Activated naive CD4-positive, alpha-beta T cell treated with Interleukin-2 at 50 U/mL for 16 hours (primary cell): ENCODE measurements at places on chromosomes 16 and 17.

GRCh38 chr17:41891135-41892020 is 26.2 kb upstream of the KLHL11 start:
- no peak for DNase-seq

GRCh38 chr17:62821189-62822079 is 13.3 kb upstream of the MARCHF10 start:
- no peak for DNase-seq

DNA sequence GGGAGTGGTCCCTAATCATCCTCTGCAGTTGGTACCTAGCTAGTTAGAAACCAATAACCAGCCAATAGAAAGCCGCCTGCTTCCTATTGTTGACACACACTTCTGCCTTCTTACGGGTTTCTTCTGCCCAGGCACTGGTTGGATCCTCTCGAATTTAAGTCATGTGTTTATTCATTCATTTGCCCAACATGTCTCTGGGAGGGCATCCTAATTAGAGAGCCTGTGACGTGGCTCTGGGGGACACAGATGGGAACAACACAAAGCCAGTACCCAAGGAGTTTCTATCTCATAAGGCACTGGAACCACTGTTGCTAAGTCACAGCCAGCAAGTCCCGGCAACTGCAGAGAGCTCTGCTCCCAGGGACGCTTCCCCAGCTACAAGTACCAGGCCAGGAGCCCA is 300.7 kb upstream of the TNRC6C start:
- no peak for DNase-seq

DNA sequence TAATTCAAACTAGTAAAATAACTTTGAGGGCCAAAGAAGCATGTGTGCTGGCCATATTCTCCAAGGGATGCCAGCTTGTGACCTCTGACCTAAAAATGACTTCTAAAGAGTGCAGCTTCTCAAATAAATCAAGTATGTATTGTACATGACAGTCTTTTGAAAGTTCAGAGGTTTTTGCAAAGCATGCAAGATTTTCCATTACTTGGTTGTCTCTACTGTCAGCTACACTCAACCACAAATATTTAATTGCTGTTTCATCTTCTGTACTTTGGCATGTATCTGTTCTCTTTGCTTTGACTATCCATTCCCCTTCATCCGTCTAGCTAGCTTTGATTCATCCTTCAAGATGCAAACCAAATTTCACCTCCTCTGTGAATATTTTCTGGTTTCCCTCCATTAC is 121.9 kb upstream of the HS3ST2 start:
- DNase-seq = no peak

- no peak for DNase-seq
These were observed 9.7 kb downstream of the IGFBP4 start for GRCh38 chr17:40452921-40453378.

GRCh38 chr17:40399185-40399584 is 18.5 kb downstream of the TOP2A start:
- DNase-seq = no peak

- no peak for DNase-seq
These were observed 1.6 kb upstream of the PKMYT1 start for GRCh38 chr16:2981899-2982250.

- no peak for DNase-seq
These were observed 21.9 kb upstream of the LRRC75A start for GRCh38 chr17:16513873-16514272.

- no peak for DNase-seq
These were observed 125.7 kb downstream of the MRM1 start for GRCh38 chr17:36727052-36727451.

DNA sequence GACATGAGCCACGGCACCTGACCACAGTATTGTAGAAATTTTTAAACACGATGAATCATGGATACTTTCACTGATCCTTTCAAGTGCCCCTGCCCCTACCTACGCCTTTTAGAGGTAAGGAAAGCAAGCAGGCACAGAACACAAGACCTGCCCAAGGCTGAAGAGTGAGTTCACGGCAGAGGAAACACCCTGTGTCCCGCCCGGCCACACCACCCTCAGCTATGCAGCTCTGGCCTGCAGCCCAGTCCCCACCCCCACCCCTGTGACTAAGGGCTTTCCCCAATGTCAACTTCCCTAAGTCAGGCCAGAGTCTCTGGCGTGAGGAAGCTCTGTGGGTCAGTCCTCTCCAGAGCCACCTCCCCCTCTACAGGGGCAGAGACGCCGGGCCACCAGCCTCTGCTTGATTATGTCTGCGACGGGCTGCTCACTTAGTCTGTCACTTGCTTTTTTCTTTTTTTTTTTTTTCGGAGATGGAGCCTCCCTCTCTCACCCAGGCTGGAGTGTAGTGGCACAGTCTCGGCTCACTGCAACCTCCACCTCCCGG is 8.4 kb downstream of the SLC16A5 start:
- no peak for DNase-seq

DNA sequence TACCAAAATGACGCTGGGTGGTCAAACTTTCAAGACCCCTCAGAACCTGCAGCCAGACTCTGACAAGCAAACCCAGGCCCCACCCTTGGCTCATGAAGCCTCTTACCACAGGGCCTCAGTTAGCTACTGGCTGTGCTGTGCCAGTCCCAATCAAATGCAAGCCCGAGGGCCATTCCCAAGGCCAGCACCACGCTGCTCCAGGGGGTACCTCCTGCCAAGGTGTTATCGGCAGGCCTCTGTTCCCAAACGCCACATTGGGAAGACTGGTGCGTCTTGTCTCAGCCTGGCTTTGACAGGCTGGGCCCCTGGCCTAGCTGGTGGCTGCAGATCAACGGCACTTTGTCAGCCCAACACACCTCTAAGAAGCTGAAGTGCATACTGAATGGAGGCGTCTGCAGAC is 35.8 kb upstream of the NOG start:
- no peak for DNase-seq

DNA sequence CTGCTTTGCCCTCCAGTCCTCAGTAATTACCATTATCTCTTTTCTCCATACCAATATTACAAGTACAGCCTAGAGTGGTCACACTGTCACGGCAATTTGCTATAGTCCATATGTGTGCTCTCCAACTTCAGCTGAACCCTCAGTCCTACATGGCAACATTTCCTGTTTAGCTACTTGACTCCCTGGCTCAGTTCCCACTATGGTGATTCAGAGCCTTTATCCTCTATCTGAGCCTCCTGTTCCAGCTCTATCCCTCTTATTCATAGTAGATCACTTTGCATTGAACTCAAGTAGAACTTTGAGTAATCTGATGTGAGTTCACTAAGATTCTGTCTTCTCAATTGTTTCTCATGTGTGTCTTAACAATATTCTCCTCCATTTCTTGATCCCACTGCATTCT is 43.7 kb upstream of the GOSR1 start:
- no peak for DNase-seq

GRCh38 chr16:10097271-10097670 is 85.0 kb downstream of the GRIN2A start:
- DNase-seq = no peak

DNA sequence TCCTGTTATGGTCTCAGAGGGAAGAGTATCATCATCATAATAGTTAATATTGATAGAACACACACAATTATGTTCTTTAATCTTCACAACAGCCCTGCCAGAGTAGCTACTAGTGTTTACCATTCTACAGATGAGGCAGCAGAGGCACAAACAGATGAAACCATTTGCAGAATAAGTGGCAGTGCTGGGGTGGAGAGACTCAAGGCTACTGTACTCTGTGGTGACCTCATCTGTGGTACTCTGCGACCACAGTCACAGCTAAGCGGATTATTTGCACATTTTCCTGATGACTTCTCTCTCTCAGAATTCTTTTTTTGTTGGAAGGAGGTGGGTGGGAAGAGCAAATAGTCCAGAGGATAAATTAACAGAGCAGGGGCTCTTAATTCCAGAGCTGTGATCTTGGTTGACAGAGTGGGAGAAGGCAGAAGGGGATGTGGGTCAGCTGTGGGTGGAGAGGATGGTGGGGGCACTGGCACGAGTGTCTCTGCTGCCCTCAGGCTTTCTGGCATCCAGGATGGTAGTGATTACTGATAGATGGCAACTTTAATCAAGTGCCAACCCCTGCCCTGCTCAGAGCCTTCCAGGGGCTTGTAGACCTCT is 41.8 kb downstream of the MRM1 start:
- DNase-seq = no peak

GRCh38 chr17:39775031-39775430 is 37.3 kb downstream of the GRB7 start:
- no peak for DNase-seq

DNA sequence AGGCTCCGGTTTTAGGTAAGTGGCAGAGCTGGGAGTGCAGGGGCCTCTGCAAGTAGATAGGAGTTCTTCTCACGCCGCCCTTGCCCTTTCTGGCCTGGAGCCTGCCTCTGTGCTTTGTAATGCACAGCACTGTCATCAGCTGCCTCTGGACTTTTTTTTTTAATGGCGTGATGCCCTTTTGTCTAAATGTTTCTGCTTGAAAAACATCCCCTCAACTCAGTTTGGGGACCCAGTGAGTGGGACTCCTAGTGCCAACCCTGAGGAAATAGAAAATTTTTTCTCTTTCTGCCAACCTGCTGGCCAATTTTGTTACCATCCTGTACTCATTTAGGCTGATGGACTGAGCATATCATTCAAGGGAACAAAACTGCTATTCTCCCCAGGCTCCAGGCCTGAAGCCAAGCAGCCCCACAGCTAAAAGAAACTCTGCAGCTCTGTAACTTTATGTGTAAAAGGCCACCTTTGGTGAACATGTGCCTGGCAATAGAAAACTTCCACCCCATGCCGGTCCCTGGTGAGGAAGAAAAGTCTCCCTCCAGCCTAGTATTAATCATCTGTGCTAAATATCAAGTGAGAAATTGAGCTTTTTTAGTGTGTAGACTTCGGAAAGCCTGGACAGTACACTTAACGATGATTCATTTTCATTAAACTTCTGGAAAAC is 22.5 kb downstream of the SLC6A2 start:
- no peak for DNase-seq

GRCh38 chr16:49806446-49806845 is 49.5 kb downstream of the ZNF423 start:
- no peak for DNase-seq

- peak; percentile 53 for DNase-seq
These were observed 8.2 kb downstream of the ADCY7 start for GRCh38 chr16:50274326-50275097.

DNA sequence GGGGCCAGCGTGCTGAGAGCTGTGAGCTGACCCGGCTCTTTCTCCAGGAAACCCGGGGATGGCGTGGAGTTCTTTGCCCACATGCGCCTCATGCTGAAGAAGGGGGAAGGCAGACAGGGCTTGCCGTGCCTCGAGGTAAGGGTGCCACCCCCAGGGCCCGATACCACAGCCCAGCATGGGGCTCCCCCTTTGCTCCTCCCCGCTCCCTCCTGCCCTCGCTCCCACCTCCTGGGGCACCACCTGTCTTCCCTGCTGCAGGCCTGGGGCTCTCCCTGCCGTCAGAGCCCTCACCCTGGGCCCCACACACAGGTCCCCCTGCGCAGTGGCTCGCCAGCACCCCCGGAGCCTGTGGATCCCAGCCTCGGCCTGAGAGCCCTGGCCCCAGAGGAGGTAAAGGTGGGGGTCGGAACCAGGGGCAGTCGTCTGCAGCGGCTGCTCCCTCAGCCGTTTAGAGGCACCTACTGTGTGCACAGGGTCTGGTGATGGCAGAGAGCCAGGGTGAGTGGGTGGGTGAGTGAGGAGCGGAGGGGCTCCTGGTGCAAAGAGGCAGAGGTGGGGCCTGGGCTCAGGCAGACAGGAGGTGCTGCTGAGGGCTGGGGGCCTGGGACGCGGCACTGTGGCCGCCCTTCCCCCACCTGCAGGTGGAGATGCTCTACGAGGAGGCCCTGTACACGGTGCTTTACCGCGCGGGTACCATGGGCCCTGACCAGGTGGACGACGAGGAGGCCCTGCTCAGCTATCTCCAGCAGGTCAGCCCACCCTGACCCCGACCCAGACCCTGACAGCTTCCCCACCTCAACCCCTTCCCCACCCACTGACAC is 5.6 kb downstream of the BAIAP3 start:
- no peak for DNase-seq

DNA sequence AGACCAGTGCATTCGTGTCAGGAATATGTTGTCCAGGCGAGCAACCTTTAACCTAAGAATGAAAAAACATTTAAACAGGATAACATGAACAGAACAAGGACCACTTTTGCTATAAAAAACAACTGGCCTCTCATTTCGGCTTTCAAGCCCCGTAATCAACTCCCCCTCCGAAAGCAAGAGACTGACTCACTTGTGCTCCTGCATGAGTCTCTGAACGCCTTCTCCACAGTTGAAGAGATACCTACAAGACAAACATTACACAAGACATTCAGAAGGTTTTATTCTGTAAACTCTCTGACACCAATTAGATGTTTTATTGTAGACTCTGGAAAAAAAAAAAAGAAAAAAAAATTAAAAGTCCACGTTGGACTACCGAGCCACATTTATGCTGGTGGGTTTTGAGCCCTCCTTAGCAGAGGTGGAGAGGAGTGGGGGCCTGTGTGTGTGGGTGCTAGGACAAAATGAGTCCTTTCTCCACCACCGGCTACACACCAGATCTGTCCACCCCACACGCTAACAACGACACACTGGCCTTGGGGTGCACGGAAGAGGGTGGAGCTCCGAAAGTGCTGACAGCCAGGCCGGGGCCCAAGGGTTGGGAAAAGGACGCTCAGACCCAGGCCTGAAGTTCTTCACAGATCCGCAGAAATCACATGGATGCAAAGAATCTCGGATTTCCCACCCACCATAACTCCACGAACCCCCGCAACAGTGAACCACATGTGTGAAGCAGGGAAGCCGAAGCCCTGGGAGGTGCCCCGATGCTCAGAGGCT is 759 bp downstream of the ELAC2 start:
- DNase-seq = no peak

GRCh38 chr16:25095636-25096035 is 15.9 kb upstream of the LCMT1 start:
- no peak for DNase-seq

- no peak for DNase-seq
These were observed 50.0 kb downstream of the CBFA2T3 start for GRCh38 chr16:88927010-88927409.

GRCh38 chr16:28010671-28011070 is 52.8 kb downstream of the GSG1L start:
- DNase-seq = no peak

DNA sequence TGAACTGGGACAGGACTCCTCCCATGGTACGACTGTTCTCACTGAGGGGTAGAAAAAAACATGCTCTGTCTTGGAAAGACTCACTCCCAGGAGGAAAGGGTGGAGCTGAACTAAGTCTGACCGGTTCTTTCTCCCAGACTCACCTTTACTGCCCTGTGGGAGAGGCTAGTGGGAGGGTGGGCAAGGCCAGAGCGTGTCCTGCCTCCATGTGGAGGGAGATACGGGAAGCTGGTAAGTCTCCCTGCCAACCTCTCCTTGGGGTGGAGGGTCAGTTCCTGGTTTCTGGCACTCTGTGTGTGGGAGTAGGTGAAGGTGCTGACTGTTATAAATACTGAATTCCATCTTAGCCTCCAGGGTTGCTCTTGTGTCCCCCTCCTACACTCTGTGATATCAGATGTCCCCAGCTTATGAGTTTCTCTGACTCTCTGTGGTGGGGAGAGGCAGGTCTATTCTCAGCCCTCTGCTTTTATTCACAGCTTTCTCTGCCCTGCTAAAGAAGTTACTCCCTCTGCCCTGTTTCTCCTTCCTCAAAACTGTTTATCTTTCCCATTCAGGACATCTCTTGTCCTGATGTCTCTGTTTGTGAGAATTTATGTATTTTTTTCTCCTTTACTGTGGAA is 26.9 kb upstream of the FAM20A start:
- DNase-seq = no peak

- no peak for DNase-seq
These were observed 997 bp downstream of the HOXB7 start for GRCh38 chr17:48609759-48610281.
